ENCODE measurements at places on chromosomes 13 and 19.

GRCh38 chr19:49142866-49143335 lies 12.3 kb downstream of the HRC start:
- DNase-seq, result peak; percentile 93

GRCh38 chr19:8483165-8483564 lies 19.3 kb downstream of the PRAM1 start:
- DNase-seq, result no peak

- DNase-seq, result peak; percentile 63
Measured at GRCh38 chr13:32650705-32651311, 64.6 kb downstream of the PDS5B start.

- no peak for DNase-seq
Measured at GRCh38 chr13:71590654-71591148, 276.3 kb downstream of the DACH1 start.

GRCh38 chr19:1457892-1458291 lies 8.0 kb downstream of the APC2 start:
- no peak for DNase-seq

DNA sequence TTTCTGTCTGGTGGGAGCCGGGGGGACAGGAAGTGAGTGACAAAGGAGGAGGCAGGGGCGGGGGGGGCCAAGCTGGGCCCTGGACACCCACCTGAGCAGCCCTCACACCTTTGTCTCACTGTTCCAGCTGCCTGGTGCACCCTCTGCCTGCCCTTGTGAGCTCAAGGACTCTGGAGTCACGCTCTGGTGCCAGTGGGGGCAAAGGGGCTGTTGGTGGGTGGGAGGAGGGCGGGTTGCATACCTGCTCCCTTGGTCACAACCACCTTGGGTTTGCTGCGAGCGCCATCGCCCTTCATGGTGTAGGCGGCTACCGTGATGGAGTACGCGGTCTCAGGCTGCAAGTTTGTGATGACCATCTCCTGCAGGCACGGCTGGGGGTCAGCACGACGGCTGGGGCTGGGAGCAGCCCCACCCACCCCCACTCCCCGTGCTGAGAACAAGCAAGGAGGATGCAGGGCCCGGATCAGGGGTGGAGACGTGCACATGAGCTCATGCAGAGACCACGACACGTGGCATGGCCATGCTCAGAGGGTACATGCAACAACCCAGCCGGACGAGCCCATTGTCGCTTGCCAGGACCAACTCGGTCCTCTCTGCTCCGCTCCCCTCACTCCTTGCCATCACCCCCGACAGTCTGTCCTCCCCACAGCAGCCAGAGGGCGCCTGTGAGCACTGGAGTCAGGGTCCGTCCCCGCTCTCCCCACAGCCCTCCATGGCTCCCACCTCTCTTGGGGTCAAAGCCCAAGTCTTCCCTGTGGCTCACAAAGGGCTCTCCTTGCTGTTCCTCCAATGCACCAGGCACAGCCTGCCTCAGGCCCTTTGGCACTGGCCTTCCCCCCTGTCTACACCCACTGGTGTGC lies 114.9 kb downstream of the PTPRS start:
- DNase-seq, result no peak

- DNase-seq, result no peak
Measured at GRCh38 chr19:46491975-46492682, 3.5 kb downstream of the PNMA8B start.

Measured in fibroblast of skin of scalp (primary cell).